ENCODE measurements at places on chromosomes 6 and 20.

DNA sequence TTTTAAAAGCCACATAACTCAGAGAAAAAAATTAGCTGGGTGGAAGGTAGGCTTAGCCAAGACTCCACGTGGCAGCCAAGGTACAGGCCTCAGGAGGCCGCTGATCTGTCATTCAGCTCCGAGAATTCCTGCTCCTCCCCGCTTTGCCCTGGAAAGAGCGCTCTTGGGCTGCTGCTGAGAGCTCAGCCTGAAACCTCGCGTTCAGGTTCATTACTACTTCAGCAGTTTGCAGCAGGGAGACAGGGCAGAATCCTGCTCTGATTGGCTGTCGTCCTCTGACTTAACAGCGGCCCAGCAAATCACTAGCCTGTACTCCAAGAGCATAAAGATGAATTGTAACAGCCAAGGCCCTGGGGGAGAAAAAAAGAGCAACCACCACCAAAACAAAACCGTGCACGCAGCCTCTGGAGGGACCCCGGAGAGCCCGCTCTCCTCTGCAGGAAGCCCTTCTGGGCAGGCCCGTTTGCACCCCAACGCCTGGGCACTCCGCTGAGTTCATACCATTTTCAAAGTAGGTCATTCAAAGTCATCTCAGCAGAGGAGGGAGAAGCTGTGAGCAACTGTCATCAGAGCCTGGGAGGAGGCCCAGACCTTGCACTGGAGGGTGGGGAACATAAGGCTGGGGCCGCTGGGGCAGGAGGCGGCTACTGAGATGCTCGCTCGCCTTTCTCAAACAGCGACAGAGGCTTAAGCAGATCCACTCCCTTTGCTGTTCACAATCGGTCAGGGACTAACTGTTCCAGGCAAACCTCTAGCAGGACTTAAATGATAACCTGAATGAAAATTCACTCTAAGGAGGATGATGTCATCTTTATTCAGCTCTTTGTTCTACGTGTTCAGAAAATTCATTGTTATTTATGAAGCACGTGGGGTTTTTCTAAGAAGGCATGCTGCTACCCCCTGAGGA is 42.3 kb upstream of the ATXN1 start:
- peak; percentile 77 for DNase-seq

GRCh38 chr6:163751032-163751525 is 336.6 kb downstream of the QKI start:
- DNase-seq = no peak

DNA sequence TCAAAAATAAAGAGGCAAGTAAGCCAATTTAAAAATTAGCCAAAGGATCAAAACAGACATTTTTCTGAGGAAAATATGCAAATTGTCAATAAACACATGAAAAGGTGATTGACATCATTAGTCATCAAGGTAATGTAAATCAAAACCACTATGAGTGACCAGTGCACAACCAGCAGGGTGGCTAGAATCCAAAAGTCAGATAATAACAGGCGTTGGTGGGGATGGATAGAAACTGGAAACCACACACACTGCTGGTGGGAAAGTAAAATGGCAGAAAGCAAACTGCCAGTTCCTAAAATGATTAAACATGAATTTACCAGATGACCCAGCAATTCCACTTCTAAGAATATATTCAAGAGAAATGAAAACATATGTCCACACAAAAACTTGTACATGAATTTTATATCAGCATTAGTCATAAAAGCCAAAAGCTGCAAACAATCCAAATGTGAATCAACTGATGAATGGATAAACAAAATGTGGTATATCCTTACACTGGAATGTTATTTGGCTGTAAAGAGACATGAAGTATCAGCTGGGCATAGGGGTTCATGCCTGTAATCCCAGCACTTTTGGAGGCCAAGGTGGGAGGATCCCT is 74.8 kb upstream of the MBOAT1 start:
- DNase-seq = no peak

DNA sequence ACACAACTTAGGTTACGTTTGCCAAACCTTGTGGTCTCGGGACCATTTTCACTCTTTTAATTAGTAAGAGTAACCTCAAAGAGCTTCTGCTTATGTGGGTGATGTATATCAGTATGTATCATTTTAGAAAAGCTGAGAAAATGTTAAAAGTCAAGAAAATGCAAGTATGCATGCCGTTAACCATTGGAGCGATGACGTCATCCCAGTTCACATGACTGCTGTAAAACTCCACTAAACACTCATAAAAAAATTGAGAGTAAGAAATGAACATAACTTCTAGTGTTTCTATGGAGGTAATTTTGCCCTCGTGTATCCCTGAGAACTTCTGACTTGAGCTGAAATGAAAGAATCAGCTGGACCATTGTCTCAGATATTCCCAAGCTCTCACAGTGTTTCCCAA is 250.0 kb upstream of the CDH4 start:
- DNase-seq = no peak

GRCh38 chr20:4929686-4930397 is 71.5 kb downstream of the SLC23A2 start:
- DNase-seq = no peak

- DNase-seq = peak; percentile 69
Observed at GRCh38 chr6:53956068-53956711, 155.1 kb upstream of the MLIP start.

DNA sequence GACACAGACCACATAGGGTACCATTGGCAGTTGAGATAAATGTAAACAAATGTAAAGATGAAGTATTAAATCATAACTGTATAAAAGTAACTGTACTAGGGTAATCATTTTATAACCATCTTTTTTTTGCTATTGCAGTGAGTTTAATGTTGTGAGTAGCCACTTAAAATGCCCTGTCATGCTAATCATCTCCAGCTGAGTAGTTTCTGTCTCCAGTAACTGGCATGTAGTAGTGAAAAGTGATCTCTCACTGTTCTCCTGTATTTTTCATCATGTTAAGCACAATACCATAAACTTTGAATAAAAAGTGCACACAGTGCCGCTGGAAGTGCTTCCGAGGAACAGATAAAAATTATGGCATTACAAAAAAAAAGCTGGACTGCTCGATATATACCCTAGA is 45.0 kb upstream of the OPRM1 start:
- no peak for DNase-seq

GRCh38 chr6:37623666-37624065 is 74.0 kb downstream of the MDGA1 start:
- no peak for DNase-seq

- no peak for DNase-seq
Observed at GRCh38 chr6:86683132-86683908, 254.0 kb upstream of the HTR1E start.

- no peak for DNase-seq
Observed at GRCh38 chr6:150939399-150939798, 73.9 kb downstream of the MTHFD1L start.

GRCh38 chr20:52847029-52847660 is 125.0 kb upstream of the TSHZ2 start:
- no peak for DNase-seq

DNA sequence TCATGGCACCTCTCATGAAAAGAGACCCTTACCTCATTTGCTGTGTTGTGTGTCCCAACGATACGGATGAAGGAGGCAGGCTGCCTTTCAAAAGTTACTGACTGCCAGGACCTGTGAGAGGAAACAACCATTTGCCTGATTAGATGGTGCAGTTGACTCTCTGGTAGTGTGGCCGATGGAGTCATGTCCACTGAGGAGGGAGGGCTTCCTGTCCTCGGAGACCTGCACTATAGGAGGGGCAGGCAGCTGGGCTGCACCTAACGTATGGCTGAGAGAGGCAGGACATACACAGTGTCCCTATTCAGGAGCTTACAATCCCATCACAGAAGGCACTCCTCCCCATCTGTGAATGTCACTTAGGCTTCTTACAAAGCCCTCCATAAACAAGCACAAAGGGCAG is 373.0 kb downstream of the ZFAND3 start:
- no peak for DNase-seq

DNA sequence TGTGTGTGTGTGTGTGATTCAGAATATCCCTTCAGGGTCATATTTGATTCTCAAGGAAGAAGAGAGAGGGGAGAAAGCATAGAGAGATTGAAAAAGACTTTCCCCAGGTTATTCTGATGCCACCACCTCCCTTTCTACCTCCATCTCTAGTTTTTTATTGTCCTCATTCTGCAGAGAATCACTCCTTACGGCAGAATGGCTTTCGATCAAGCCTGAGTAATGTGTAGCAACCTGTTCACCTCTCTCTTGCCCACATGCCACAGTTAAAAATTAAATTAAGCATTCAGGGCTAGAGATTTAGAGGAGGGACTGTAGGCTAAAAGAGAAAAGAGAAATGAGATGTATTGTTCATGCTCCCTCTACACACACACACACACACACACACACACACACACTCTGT is 18.1 kb downstream of the KLHL32 start:
- no peak for DNase-seq

- no peak for DNase-seq
Observed at GRCh38 chr20:21607971-21608725, 94.3 kb upstream of the NKX2-2 start.

DNA sequence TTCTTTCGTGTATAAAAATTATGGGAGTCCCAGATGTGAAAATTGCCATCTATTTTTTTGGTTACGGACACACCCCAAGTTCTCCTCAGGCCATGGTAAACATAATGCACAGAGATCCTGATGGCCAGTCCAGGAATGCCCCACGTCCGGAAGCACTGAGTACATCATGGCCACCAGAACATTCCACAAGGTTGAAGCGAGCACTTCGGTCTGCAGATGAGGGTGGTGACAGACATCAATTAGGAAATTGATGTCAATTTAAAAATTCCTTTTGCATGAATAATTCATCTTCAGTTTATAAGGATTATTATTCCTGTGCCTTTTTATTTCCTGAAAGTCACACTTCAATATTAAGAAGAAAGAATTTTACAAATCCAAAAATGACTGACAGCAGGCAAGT is 13.2 kb upstream of the EXOC2 start:
- no peak for DNase-seq

- no peak for DNase-seq
Observed at GRCh38 chr20:47055699-47056369, 161.2 kb downstream of the EYA2 start.

DNA sequence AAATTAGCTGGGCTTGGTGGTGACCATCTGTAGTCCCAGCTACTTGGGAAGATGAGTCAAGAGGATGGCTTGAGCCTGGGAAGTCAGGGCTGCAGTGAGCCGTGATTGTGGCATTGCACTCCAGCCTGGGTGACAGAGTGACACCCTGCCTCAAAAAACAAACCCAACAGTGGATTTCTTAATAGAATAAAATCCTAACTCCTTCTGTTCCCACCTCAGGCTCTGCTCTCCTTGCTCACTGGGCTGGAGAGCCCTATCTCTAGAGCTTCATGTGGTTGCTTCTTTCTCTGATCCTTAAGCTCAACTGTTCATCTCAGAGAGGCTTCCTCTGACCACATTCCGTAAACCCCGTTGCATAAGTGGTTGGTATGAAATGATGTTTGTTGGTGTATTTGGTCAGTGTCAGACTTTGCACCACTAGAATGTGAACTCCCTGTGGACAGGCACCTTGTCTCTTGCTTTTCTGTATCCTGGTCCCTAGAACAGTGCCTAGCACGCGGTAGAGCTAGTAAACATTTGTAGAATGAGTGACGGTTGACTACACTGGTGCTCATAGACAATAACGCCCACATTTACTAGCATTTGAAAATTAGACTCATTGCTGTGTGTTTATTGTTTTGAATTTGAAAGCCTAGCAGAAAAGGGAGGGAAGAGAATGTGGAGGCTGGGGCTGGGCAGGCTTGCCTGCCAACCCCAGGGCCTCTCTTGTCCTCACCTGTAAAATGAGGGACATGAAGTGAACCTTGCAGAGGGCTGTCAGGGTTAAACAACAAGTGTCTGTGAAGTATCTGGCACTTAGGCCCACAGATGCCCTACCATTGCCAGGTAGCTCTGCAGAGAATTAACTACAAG is 4.2 kb downstream of the MAPRE1 start:
- DNase-seq = no peak

GRCh38 chr6:42200035-42200434 is 5.3 kb upstream of the GUCA1B start:
- DNase-seq = no peak

DNA sequence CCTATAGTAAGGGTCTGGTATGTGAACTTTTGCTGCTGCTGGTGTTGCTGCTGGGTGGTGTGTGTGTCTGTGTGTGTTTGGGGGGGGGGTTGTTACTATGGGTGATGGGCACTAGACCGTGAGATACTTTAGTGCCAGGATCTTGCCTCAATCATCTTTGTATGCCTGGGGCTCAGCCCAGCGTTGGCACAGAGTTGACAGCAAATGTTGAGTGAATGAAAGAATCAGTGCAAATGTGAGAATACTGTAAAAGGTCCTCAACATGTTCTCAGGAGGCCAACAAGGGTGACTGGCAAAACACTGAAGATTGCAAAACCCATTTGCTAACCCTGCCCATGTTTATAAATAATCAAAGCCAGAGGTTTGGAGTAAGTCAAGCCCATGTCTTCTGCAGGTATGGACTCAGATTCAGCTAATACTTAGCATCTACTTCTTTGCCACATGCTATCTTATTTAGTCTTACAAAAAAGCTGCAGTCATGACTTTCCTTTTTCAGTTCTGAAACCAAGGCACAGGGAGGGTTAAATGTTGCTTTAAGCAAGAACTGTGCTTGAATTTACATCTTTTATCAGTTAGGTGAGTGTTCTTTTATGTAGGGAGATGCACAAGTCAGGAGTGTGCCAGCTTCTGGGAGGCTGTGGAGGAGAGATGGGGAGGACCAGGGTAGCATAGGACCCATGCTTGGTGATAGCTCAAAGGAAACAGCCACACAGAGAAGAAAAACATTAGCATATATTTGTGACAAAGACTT is 125.3 kb upstream of the SPACA1 start:
- no peak for DNase-seq

- no peak for DNase-seq
Observed at GRCh38 chr6:50185006-50185405, 135.3 kb upstream of the DEFB112 start.

All from renal cortex interstitium (tissue), 15 donors.